ENCODE measurements at places on chromosomes 1 and 21.
A peak's percentile ranks its signal among the peaks of the same experiment; 100 is the strongest.

- no peak for DNase-seq
These were observed 4.7 kb downstream of the ZBTB7B start for GRCh38 chr1:155007251-155007828.

DNA sequence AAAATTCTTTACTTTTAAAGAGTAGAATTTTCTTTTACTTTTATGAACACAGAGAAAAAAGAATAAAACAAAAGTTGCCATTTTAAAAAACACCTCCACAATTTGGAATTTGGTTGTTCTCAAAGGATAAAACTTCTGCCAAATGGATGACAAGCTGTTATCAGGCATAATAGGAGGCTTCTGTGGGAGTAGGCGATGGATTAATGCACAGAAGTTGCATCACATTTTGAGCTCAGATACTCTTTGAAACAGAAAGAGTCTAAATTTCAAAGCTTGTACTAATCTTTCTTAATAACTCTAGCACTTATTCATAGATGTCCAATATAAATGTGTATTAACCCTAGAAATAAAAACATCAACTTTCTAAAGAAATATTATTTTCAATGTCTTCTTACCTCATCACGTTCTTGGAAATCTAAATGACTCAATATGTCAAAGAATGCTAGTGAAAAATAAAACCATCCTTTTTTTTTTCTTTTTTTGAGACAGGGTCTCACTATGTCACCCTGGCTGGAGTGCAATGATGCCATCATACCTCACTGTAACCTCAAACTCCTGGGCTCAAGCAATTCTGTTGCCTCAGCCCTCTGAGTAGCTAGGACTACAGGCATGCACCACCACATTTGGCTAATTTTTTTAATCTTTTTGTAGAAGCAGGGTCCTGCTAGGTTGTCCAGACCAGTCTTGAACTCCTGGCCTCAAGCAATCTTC is 112.8 kb upstream of the USP25 start:
- DNase-seq, result no peak

GRCh38 chr1:12244585-12244984 is 14.8 kb downstream of the VPS13D start:
- no peak for DNase-seq

DNA sequence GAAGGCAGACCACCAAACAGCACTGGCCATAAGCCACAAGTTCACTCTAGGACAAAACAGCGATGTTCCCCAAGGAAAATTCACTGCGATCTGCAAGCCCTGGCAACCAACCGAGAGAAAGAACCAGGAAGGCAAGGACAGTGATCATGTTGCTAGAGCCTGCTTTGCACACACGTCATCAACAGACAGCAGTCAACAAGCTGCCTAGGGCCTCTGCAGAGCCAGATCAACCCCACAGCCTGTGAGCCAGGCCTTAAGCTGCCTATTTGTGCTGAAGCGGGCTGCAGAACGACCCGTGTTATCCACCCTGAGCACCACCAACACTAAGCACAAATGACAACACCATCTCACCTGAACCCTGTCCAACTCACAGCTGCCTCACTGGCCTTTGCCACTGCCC is 6.2 kb upstream of the YRDC start:
- no peak for DNase-seq

DNA sequence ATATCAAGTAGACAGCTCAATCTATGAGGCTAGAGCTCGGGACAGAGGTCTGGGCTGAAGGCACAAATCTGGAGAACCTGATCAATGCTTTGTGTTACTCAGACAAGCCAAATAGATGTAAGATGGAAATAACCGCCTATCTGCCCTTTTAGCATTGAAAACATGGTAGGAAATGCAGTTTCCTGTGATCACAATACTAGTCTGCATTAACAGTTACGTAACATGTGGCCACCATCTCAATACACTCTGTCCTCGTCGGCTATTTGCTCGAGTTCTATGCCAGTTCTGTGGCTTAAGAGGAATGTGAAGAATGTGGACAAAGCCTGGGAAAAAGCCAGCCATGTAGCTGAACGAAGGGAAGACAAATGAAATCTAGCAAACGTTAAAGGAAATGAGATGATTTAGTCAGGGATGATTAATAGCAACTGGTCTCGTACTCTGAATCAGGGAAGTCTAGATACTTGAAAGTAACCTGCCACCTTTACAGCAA is 73.3 kb downstream of the HSF2BP start:
- DNase-seq, result peak; percentile 63

- DNase-seq, result no peak
These were observed 4.7 kb downstream of the CHI3L1 start for GRCh38 chr1:203181586-203182386.

DNA sequence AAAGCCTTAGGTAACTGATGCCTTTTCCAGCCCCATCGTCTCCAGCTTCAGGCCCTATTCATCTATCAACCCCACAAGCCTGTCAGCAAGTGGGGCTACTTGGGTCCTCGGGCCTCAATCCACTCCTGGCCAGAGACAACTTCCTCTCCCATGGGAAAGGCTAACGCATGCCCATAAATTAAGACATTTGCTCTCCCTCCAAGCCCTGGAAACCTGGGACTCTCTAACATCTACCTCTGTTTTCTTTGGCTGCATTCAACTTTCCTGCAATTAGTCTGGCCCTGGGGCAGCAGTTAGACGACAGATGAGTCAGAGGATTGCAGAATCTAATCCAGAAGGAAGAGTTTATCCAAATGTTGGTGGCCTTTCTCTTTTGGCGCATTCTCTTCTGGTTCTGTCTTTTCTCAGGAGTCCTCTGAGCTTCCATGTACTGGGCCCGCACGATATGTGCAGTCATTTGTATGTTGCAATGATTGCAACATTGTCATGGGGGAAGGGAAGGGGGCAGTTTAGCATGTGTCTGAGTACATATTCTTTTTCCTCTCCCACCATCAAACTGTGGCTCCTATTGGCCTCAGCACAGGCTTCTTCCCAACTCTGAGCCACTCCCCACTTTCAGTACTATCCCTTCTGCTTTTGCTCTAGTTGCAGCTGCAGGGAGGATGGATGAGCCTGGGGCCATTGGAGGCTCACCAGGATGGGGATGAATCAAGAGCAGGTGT is 54.4 kb downstream of the NAV1 start:
- DNase-seq, result no peak

DNA sequence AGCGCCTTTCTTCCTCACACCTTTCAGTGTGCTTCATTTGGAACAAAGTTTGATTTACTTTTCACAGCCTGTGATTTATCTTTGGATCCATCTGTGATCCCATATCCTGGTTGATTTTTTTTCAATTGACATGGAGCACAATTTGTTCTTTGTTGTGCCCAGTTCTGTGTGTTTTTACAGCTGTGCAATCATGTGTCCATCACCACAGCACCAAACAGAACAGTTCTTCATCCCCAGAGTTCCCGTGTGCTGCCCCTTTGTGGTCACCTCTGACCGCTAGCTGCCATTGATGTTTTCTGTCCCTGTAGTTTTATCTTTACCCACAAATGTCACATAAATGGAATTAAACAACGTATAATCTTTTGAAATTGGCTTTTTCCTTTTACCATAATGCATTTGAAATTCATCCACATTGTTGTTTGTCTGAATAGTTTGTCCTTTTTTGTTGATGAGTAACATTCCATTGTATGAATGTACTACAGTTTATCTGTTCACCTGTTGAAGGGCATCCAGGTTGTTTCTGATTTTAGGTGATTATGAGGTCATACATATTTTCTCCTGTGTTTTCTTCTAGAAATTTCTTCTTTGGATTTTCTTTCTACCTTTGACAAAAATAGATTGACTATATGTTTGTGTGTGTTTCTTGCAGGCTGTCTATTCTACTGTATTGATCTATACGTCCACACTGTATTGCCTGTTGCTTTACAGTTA is 17.4 kb downstream of the MIGA1 start:
- DNase-seq, result peak; percentile 4

DNA sequence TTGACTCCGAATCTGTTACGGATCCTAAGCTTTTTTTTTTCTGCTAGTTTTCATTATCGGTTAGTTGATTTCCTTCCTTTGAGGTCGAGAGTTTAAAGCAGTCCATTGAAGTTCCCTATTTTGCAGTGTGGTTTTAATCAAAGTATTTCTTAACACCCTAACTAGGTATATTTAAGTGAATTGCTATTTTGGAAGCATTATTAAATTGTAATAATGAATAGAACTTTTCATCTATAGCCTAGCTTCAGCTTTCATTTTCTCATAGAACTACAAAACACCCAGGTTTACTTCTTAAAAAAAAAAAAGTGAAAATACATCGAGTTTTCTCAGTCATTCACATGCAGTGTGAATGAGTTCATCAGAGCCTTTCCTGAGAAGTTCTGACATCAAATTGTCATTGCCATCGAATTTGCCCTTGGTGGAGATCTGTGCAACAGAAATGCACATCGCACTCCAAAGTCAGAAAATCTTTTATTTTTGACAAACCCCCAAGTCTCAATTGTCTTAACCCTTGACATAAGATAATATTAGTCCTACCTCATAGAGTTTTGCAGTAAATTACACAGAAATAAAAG is 1.1 kb upstream of the LBR start:
- no peak for DNase-seq

- peak; percentile 80 for DNase-seq
These were observed at the start of gene RPS8 for GRCh38 chr1:44775078-44775929. RPS8 (plus strand) TSS chr1:44775540; CDS start chr1:44775597, 57 bp downstream.

- DNase-seq, result no peak
These were observed 1.2 kb upstream of the HSPB7 start for GRCh38 chr1:16018749-16019643.

DNA sequence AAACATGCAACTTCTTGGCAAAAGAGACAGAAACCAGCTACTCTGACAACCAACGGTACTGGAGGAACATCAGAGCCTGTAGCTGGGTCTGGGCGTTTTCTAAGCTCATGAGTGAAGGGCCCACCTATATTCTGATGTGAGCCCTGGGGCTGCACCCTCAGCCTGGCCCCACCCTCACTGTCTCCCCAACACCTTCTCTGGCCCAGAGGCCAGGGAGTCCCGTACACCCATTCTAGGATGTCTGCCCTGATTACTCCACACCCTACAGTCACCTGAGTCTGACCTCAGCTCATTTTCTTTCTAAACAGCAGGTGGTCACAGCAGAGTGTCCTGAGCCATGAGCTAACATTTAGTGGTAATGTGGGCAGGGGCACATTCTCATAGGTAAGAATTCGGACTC is 439.2 kb downstream of the MATN1 start:
- DNase-seq, result no peak

GRCh38 chr21:34576041-34576511 is 38.8 kb downstream of the RCAN1 start:
- no peak for DNase-seq

GRCh38 chr1:52153898-52154297 is 12.0 kb downstream of the ZFYVE9 start:
- DNase-seq, result no peak

GRCh38 chr1:44696789-44697345 is 22.4 kb downstream of the ARMH1 start:
- no peak for DNase-seq

GRCh38 chr1:53416269-53416813 is 42.9 kb upstream of the DMRTB1 start:
- DNase-seq, result no peak

- DNase-seq, result no peak
These were observed 22.1 kb downstream of the PTPRU start for GRCh38 chr1:29258189-29258975.

GRCh38 chr1:21341517-21342078 is 51.3 kb upstream of the ECE1 start:
- no peak for DNase-seq

DNA sequence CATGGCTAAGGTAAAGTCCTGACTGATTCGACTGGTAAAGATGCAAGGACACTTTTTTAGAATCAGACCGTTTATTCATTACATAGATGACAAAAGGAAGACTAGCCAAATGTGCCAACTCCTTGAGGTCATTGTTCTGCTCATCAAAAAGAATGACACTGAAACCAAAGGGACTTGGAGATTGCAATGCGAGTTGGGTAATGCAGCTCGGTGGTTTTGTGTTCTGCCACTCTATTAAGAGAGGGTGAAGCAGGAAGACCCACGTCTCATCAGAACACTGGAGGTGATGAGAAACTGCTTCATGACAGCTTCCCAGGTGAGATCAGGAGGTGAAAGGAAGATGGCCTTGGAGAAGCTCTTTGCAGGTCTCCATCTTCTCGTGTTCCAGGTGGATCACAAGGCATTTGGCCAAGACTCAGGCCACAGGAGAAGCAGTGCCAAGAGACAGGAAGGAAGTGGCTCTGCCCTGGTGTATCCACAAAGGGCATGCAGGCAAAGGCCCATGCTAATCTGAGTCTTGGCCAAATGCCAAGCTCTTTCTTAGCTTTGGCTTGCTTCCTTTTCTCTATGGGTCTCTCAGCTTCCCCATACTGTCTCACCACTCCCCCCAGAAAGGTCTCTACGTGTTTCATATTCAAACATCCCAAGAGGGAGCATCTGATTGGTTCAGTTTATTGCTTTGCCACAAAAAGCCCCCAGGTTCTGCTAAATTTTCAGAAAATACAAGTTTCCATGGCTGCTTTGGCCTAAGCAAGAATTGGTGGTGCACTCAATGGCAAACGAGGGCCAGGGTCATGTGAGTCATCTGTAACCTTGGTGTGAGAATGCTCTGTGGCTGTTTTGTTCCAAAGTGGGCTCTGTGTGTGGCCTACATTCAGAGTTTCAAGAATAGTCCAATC is 5.7 kb upstream of the CCT8 start:
- no peak for DNase-seq

DNA sequence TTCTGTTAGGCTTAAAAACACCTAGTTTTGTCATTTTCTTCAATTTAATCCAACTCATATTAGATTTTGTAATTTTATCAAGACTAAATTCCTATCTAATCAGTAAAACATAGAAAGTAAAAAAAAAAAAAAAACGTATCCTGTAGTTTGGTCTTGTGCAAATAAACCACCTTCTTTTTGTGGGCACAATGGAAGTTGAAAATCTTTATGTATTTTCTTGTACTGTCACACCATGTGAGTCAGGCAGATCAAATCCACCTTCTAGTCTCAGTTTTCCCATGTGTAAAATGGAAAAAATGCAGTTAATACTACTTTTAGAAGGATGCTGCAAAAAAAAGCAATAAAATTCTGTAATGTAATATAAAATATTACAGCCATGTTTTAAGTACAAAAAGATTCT is 129.8 kb downstream of the CYYR1 start:
- no peak for DNase-seq

DNA sequence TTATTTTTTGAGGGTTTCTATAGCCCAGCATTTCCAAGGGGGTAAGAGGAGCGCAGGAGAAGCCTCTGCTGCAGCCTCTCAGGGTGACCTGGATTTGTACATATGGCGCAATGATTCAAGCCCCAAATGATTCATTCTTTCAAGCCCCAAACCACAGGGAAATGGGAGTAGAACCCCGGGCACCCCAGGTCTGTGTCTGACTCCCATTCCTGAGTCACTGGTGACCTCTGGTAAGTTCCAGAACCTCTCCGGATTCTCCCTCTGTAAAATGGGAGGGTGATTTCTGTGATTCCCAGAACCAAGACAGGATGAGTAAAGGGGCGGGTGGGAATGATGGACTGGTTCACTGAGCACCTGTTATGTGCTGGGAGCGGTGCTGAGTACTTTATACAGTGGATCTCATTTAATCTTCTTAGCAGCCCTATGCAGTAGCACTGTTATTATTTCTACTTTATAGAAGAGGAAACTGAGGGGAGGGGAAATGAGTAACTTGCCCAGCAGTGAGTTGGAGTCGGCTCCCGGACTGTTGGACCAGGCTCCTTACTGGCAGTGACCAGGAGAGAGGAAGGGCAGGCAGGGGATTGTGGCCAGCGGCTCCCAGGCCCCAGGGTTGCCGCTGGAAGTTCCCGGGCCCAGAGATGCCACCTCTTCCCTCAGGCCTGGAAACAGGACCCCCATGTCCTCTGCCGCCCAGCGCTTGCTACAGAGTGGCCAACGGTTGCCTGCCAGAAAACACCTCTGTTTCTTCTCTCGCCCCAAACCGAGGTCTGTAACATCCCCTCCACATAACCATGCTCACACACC is 20.3 kb upstream of the SLC26A9 start:
- DNase-seq, result no peak

All from HuH-7 (cell line).